HCT116 (cell line): ENCODE measurements at places on chromosomes 16 and 17. TPM values are rescaled to one million over a fixed set of nuclear protein-coding genes. Genes with fewer than 3 reads are reported as not detected.

DNA sequence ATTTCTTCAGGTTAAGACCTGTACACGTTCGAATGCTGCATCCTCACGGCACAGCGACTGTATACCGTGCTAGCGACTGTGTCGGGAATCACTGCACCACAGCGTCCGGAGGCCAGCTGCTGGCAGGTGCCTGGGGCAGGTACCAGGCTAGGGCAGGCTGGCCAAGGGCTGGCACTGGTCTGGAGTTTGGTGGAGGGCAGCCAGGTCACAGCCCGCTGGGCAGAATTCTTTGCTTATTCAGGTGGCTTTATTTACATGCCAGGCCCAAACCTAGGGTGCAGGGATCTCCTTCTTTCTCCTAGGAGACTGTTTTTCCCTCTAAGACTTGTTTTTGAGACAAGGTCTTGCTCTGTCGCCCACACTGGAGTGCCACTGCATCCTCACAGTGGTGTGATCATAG is 37.9 kb downstream of the COTL1 start:
- H3K36me3 ChIP-seq = no peaks in the 10 kb centered on the region
- no peak for DNase-seq
- H3K27me3 ChIP-seq = no peaks in the 10 kb centered on the region

The IRX5 gene
- total RNA-seq = 0.86 TPM

The HSF4 gene
- 46.6 TPM for total RNA-seq

- no peaks in the 10 kb centered on the region for H3K36me3 ChIP-seq
- DNase-seq = no peak
- no peaks in the 10 kb centered on the region for H3K27me3 ChIP-seq
- no peak overlapping the region for H3K4me3 ChIP-seq
Observed at GRCh38 chr16:58498341-58499091, 1.4 kb upstream of the NDRG4 start.

GRCh38 chr16:49921791-49922456 is 66.0 kb upstream of the ZNF423 start:
- H3K36me3 ChIP-seq = no peaks in the 10 kb centered on the region
- 0 out of 2 replicates have a peak, but pooled peaks cover 2% of the 10 kb centered on the region for H3K4me1 ChIP-seq
- H3K27ac ChIP-seq = no peak overlapping the region
- H3K4me3 ChIP-seq = no peak overlapping the region

The MSLN gene
- total RNA-seq = 40.9 TPM

- H3K27me3 ChIP-seq = no peaks in the 10 kb centered on the region
- no peak overlapping the region for H3K27ac ChIP-seq
- no peak overlapping the region for H3K4me3 ChIP-seq
- no peak for DNase-seq
- no peaks in the 10 kb centered on the region for H3K4me1 ChIP-seq
- H3K36me3 ChIP-seq = no peaks in the 10 kb centered on the region
Observed at GRCh38 chr17:31328160-31328535, 6.7 kb upstream of the EVI2A start.

GRCh38 chr16:24826096-24826690 is 19.6 kb upstream of the SLC5A11 start:
- H3K36me3 ChIP-seq = peaks cover 25% of the 10 kb centered on the region; the same call in 1 of the 2 replicates
- H3K4me3 ChIP-seq = no peak overlapping the region
- no peak for DNase-seq
- H3K27me3 ChIP-seq = no peaks in the 10 kb centered on the region

DNA sequence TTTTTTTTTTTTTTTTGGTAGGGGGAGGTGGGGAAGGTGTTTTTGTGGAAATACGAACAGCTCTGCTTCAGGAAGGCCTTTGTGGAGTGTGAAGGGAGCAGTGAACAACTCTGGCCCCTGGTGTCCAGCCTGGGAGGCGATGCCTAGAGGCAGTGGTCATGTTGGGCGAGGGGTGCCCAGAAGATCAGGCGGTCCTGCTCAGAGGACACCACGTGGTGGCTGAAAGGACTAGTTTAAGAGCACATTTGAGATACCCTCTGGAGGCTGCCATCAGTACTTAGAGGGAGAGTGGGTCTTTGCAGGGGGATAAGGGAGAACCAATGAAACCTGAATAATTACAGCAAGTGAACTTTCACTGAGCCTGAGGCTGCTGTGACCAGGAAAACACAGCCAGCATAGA is 40.1 kb upstream of the RHOT1 start:
- H3K4me3 ChIP-seq = no peak overlapping the region
- no peak overlapping the region for H3K27ac ChIP-seq
- no peaks in the 10 kb centered on the region for H3K4me1 ChIP-seq

GRCh38 chr16:17125671-17126070 is 345.1 kb downstream of the XYLT1 start:
- no peak for DNase-seq
- no peak overlapping the region for H3K4me3 ChIP-seq
- H3K36me3 ChIP-seq = no peaks in the 10 kb centered on the region
- no peaks in the 10 kb centered on the region for H3K4me1 ChIP-seq
- no peak overlapping the region for H3K27ac ChIP-seq
- peaks cover 5% of the 10 kb centered on the region; the same call in 1 of the 2 replicates for H3K27me3 ChIP-seq

DNA sequence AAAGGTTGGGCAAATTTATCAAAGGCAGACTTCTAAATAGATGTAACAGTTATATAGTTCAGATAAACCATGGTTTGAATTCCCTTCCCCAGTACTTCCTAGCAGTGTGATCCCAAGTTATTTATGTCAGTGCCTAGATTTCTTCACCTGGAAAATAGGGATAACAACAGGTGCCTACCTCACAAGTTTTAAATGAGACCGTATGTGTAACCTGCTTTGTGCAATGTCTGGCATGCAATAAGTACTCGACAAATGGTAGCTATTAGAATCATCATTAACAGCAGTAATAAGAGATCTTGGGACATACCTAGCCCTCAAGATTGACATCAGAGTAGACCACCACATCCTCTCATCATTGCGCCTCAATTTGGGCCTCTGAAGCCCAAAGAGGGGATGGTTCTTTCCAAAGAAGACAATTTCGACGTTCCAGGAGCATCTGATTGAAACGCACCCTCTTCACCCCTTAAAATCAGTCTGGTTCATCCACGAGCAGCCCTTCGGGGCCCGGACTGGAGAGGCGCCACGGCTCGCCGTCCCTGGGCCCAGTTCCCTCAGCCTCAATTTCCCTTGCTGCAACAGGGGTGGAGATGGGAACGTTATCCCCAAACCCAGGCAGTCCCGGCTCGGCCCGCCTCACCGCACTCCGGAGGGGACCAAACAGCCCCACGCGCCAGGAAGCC is 541 bp downstream of the ACACA start:
- no peaks in the 10 kb centered on the region for H3K36me3 ChIP-seq
- no peaks in the 10 kb centered on the region for H3K27me3 ChIP-seq
- DNase-seq = no peak
- H3K4me1 ChIP-seq = peaks cover 10% of the 10 kb centered on the region

The MEIOC gene
- not detected for total RNA-seq

The SCN4A gene
- total RNA-seq = 2.7 TPM

- DNase-seq = no peak
- peaks cover 7% of the 10 kb centered on the region; the same call in 1 of the 2 replicates for H3K4me1 ChIP-seq
- H3K27me3 ChIP-seq = no peaks in the 10 kb centered on the region
- H3K36me3 ChIP-seq = no peaks in the 10 kb centered on the region
- no peak overlapping the region for H3K4me3 ChIP-seq
Observed at GRCh38 chr17:21374441-21375161, 1.6 kb upstream of the KCNJ12 start.

The MYCBPAP gene
- not detected for total RNA-seq

DNA sequence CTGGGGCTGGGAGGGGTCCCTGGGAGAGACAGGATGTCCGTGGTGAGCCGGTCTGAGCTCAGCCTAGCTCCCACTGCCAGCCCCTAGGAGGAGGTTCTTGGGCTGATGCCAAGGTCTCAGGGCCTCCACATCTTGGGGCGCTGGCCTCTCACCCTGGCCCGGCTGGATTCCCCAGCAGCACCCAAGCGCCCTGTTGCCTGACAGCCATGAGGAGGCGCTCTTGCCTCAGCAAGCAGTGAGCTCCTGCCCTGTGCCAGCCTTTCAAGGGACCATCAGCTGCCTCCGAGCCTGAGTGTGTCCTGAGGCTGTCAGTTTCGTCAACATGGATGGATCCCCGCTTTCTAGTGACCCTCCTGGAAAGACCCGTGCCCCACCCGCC is 234.9 kb upstream of the CIBAR2 start:
- H3K27ac ChIP-seq = no peak overlapping the region
- H3K4me1 ChIP-seq = peaks cover 21% of the 10 kb centered on the region
- no peak for DNase-seq
- H3K4me3 ChIP-seq = no peak overlapping the region
- H3K27me3 ChIP-seq = no peaks in the 10 kb centered on the region

The CCDC40 gene
- 10.3 TPM for total RNA-seq

DNA sequence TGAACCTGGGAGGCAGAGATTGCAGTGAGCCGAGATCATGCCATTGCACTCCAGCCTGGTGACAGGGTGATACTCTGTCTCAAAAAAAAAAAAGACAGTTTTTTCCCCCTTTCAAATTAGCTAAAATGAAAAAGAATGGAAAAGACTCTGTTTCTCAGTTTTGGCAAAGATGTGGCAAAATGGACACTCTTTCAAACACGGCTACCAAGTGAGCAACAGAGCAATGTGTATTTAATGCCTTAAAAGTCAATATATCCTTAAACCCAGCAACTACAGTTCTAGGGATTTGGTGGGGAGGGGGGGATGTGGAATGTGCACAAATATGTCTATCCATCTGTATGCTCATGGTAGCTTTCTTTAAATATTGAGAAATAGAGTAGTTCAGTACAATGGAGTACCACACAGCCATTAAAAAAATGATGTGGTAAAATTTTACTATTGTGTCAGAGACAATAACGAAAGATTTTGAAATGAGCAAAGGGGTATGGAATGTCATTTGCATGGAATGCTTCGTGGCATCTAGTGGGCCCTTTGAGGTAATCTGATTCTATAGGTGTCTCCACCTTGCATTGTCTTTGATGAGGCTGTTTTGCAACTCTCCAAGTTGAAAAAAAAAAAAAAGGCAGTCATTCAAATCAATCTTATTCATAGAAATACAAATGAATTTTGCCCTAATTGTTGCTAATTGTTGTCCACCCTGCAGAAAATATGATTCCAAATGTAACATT is 108.1 kb downstream of the AXIN2 start:
- peaks cover 6% of the 10 kb centered on the region; the same call in 1 of the 2 replicates for H3K4me1 ChIP-seq
- no peak overlapping the region for H3K4me3 ChIP-seq
- DNase-seq = no peak

- peaks cover 22% of the 10 kb centered on the region for H3K36me3 ChIP-seq
- H3K4me3 ChIP-seq = no peak overlapping the region
- H3K27me3 ChIP-seq = no peaks in the 10 kb centered on the region
- H3K27ac ChIP-seq = no peak overlapping the region
- H3K4me1 ChIP-seq = no peaks in the 10 kb centered on the region
Observed at GRCh38 chr17:82831818-82832200, 8.0 kb downstream of the ZNF750 start.

The CYBA gene
- 321 TPM for total RNA-seq

GRCh38 chr16:84609563-84610177 is 8.2 kb downstream of the COTL1 start:
- H3K27me3 ChIP-seq = no peaks in the 10 kb centered on the region
- H3K27ac ChIP-seq = no peak overlapping the region
- peaks cover 7% of the 10 kb centered on the region; the same call in 1 of the 2 replicates for H3K4me1 ChIP-seq
- DNase-seq = no peak
- peaks cover 24% of the 10 kb centered on the region; the same call in 1 of the 2 replicates for H3K36me3 ChIP-seq

DNA sequence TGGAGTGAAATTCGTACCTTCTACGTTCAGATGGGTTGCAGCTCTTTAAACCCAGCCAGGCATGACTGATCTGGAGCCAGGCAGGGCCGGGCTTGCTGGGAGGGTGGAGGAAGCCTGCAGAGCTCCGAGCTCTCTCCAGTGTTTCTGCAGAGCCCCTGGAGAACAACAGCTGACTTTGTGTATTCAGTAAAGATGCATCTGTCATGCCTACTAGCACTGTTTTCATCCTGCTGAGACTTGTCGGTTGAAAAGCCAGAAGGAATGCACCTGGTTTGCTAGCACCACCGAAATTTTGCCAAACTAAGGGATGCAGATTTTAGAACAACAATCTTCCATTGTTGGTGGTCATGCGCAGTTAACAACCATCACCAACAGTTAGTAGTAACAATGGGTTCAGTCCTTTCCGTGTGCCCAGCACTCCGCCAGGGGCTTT is 22.4 kb upstream of the SCNN1B start:
- H3K27ac ChIP-seq = no peak overlapping the region
- H3K36me3 ChIP-seq = no peaks in the 10 kb centered on the region
- DNase-seq = no peak
- H3K4me1 ChIP-seq = no peaks in the 10 kb centered on the region

- H3K27ac ChIP-seq = no peak overlapping the region
- H3K4me1 ChIP-seq = no peaks in the 10 kb centered on the region
- peaks cover 20% of the 10 kb centered on the region; the same call in 1 of the 2 replicates for H3K27me3 ChIP-seq
- no peak for DNase-seq
Observed at GRCh38 chr16:5412731-5413130, 315.1 kb upstream of the EEF2KMT start.

GRCh38 chr17:39700148-39700987 is 504 bp downstream of the ERBB2 start:
- peaks cover 50% of the 10 kb centered on the region for H3K4me1 ChIP-seq
- H3K27ac ChIP-seq = peak overlapping the region; percentile 76
- H3K27me3 ChIP-seq = no peaks in the 10 kb centered on the region
- no peaks in the 10 kb centered on the region for H3K36me3 ChIP-seq
- no peak for DNase-seq

DNA sequence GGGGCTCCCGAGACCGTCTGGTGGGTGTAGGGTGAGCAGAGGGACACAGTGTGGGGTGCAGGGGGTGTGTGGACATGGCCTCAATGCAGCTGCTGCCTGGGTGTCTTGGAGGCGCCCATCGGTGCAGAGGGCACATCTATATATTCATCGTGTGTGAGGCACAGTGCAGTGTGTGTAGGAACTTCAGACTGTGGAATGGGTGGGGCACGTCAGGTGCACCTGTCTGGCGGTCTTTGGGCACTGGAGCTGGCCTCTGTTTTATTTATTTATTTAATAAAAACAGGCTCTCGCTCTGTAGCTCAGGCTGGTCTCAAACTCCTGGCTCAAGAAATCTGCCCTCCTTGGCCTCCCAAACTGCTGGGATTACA is 16.8 kb downstream of the LASP1 start:
- no peak for DNase-seq
- H3K27me3 ChIP-seq = no peaks in the 10 kb centered on the region
- H3K4me1 ChIP-seq = peaks cover 23% of the 10 kb centered on the region
- H3K4me3 ChIP-seq = no peak overlapping the region

The KCNH4 gene
- total RNA-seq = not detected

The TRAPPC2L gene
- 94.1 TPM for total RNA-seq

The GPR179 gene
- 0.17 TPM for total RNA-seq
